ENCODE measurements at places on chromosomes 7 and 10. TPM values are rescaled to one million over a fixed set of nuclear protein-coding genes. Genes with fewer than 3 reads are reported as not detected.

Gene KBTBD2
- 52.1 TPM for total RNA-seq

Gene VWC2
- total RNA-seq, result not detected

Gene PLPP4
- total RNA-seq, result 5.5 TPM

Gene NDUFB8
- 83.3 TPM for total RNA-seq

Gene HOXA3
- 2.3 TPM for total RNA-seq

Gene ADIRF
- total RNA-seq, result 1.0 TPM

Gene HEPACAM2
- total RNA-seq, result not detected

Gene ANKRD61
- 0.44 TPM for total RNA-seq

Gene NAMPT
- 164 TPM for total RNA-seq

Gene PTPN20
- 0.72 TPM for total RNA-seq

Gene ADAM22
- 0.86 TPM for total RNA-seq

Gene NEUROD6
- total RNA-seq, result not detected

Gene CUEDC2
- 51.2 TPM for total RNA-seq

Gene SLC26A3
- total RNA-seq, result not detected

Gene CPA2
- total RNA-seq, result not detected

Gene WNT16
- 3.9 TPM for total RNA-seq

Gene OR2A42
- total RNA-seq, result not detected

Gene EBLN1
- not detected for total RNA-seq

Gene ZFYVE27
- 24.9 TPM for total RNA-seq

Gene PLOD3
- total RNA-seq, result 108 TPM

Gene GDF10
- not detected for total RNA-seq

Gene FFAR4
- total RNA-seq, result not detected

Gene KMT2E
- 109 TPM for total RNA-seq

Gene TCF7L2
- 13.8 TPM for total RNA-seq

Gene BAMBI
- total RNA-seq, result 280 TPM

Gene SHTN1
- total RNA-seq, result 3.1 TPM

Gene NODAL
- not detected for total RNA-seq

Gene ADCY1
- total RNA-seq, result 0.29 TPM

Gene AKR1C2
- total RNA-seq, result 6.3 TPM

Gene SKAP2
- 5.4 TPM for total RNA-seq

Gene ITIH5
- under 0.01 TPM for total RNA-seq

Gene GALNT17
- not detected for total RNA-seq

Gene RELN
- total RNA-seq, result 0.14 TPM

Gene MINDY4
- total RNA-seq, result 18.3 TPM

Gene ALDH18A1
- total RNA-seq, result 120 TPM

Gene OGDHL
- total RNA-seq, result 0.14 TPM

Gene GSTO1
- 299 TPM for total RNA-seq

Gene SGPL1
- 56.0 TPM for total RNA-seq

Data from placental pericyte (primary cell).